ENCODE measurements at places on chromosomes 7 and 10.

- DNase-seq = peak; percentile 52
Observed at GRCh38 chr10:43409385-43410109, 561 bp upstream of the HNRNPF start.

- DNase-seq = no peak
Observed at GRCh38 chr7:54084340-54084739, 457.8 kb upstream of the VSTM2A start.

- no peak for DNase-seq
Observed at GRCh38 chr10:3786295-3787015, 1.4 kb upstream of the KLF6 start.

GRCh38 chr7:33905389-33906032, at the start of gene BMPER:
Gene BMPER (plus strand): TSS chr7:33905539. CDS start chr7:33905614, 75 bp downstream.
- no peak for DNase-seq

- no peak for DNase-seq
Observed at GRCh38 chr10:17144757-17145156, 15.1 kb upstream of the CUBN start.

GRCh38 chr7:88305044-88305443, 1.6 kb downstream of the STEAP4 start:
- DNase-seq = no peak
